ENCODE measurements at places on chromosomes 3 and 15.

- DNase-seq, result no peak
Observed at GRCh38 chr3:110419096-110419495, 652.5 kb upstream of the NECTIN3 start.

DNA sequence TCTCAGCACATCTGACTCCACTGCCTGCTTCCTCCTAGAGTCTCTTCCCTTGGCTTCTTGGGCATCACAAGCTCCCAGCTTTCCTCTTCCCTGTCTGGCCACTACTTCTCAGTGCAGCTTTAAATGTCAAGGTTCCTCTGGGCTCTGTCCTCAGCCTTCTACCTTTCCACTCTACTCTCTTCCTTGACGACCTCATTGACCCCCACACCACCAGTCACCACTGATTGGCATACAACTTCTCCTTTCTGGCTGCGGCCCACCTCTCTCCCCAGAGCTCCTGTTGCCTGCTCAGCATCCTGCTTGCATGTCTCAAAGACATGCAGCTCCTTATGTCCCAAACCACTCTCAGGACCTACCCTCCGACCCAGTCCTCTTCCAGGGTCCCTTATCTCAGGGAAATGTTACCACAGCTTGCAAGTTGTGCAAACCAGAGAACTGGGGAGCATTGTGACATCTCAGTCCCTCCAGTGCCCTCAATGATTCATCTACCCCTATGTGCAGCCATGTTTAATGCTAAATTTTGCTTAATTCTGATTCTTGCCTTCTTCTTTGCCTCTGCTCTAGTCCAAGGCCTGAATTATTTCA, 49.9 kb downstream of the TRPM1 start:
- no peak for DNase-seq

GRCh38 chr15:66884115-66884622, 181.2 kb upstream of the SMAD3 start:
- DNase-seq, result no peak

GRCh38 chr3:145286937-145287336, 874.0 kb downstream of the PLOD2 start:
- DNase-seq, result no peak

DNA sequence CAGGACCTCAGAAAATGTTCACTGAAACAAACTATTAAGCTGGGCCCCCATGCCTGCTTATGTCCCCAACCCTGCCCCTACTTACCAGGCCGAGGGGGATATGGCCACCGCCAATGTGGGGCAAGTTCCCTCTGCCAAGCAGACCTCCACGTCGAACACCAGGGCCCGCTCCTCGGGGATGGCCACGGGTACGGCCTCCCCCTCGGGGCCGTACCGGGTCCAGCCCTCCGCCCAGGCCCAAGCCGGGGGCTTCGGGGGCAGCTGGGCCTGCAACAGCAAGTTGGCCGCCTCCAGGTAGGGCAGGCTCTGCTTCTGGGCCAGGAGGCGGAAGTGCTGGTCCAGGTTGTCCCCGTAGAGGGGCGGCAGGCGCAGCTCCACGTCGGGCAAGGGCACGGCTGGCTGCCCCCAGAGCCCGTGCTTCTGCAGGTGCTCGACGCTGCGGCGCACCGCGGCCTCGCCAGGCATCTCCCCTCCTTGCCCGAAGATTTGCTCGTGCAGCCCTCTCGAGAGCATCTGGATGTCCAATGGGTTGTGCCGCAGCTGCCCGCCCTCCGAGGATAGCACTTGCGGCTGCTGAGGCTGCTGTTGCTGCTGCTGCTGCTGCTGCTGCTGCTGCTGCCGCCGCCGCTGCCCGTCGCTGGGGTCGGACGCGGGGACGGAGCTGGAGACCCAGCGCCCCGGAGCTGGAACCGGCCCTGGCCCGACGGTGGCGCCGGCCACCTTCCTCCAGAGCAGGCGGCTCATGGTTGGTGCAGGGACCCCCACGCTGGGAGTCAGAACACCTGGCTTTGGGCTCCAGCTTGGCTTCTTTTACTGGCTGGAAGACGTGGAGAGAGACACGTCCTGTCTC, 1.4 kb downstream of the POLG start:
- DNase-seq, result no peak

DNA sequence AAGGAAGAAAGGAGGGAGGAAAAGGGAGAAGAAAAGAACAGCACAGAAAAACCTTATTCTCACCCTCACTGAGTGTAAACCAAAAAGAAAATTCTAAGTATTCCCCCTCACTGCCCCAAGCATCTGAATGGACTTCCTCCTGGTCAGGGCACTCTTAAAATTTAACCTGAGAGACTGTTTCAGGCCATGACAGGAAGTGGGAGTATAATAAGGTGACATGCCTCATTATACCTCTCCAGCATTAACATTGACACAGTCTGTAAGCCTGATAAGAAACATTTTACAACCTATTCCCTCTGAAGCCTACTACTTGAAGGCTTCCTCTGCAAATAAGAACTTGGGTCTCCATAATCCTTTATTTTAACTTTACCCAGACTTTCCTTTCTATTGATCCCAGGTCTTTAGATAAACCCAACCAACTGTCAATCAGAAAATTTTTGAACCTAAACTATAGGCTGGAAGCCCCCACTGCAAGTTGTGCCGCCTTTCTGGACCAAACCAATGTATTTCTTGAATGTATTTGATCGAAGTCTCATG, 41.7 kb downstream of the SLCO2A1 start:
- no peak for DNase-seq

DNA sequence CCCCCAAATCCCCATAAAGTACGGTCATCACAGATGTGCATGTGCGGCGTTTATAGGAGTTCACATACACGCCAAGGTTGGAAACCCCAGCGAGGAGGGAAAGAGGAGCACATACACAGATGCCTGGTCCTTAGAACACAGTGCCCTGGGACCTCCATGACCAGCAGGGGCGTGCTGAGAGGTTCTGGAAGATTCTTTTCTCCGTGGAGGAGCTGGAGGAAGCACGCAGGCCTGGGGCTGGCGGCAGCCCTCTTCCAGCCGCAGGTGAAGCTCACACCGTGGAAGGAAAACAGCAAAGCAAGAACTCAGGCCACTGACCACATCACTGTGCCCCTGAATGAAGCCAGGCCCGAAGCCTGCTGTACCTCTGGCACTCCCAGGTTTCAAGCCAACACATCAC, 61.0 kb upstream of the SEC61A1 start:
- DNase-seq, result no peak

DNA sequence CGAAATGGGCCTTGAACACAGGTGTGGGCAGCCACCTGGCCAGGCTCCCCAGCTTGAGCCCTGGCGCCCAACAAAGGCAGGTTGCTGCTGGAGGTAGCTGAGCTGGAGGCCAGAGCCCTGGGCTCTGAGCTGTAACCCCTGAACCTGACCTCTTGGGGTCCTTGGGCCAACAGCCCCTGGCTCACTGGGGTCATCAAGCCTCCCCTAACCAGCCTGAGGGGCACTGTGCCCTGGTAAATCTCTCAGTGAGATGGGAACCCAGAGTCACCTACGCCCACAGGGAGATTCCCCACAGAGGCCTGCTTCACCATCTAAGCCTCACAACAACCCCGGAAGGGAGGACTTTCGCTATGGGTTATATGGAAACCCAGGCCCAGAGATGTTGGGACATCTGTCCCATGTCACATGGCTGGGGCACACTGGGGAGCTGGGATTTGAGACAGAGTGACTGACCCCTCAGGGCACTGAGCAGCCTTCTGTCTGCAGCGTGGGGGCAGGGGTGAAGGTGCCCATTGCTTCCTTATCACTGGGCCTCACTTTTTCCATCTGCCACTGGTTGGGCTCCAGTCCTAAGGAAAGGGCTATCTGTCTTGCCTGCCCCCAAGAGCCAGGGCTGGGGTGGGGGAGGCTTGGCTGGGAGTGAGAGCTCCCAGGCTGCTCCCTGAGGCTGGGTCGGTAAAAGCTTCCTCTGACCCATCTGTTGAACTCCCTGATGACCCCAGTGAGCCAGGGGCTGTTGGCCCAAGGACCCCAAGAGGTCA, 59.1 kb downstream of the IQSEC1 start:
- DNase-seq, result no peak

GRCh38 chr3:15403495-15403894, 23.8 kb downstream of the METTL6 start:
- peak; percentile 72 for DNase-seq

GRCh38 chr3:60086811-60087210, 1037.0 kb upstream of the CFAP20DC start:
- DNase-seq, result no peak

- no peak for DNase-seq
Observed at GRCh38 chr15:60035344-60035743, 31.2 kb downstream of the FOXB1 start.

GRCh38 chr3:151156618-151157216, 46.3 kb downstream of the GPR171 start:
- DNase-seq, result no peak

DNA sequence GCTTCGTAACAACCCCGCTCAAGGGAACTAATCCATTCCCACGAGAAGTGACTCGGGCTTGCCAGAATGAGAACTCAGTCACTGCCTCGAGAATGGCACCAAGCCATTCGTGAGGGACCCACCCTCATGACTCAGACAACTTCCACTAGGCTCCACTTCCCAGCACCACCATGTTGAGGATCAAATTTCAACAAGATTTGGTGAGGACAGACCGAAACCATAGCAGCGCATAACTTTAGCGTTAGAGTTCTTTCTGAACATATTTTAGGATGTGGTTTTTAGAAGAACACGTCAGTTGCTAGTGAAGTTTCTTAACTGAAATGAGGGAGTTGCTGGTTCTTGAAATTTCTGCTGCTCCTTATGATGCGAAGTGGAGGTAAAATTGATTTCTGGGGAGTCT, 13.5 kb downstream of the PTPRG start:
- peak; percentile 49 for DNase-seq

GRCh38 chr3:46065294-46065705, 38.0 kb upstream of the XCR1 start:
- no peak for DNase-seq

- no peak for DNase-seq
Observed at GRCh38 chr3:35946121-35946853, 307.0 kb downstream of the ARPP21 start.

DNA sequence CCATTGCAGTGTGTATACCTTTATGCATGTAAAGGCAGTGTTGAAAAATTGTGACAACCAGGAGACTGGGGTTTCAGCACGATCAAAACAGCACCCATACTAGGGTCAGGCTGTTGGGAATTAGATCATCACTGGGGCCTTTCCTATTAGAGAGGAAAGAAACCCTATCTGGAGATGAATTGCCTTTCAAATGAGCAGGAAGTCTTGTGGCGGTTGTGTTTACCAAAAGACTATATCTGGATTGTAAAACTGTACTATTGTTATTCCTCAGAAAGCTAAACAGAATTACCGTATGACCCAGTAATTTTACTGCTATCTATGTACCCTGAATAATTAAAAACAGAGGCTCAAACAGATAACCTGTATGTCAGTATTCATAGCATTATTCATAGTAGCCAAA, 10.1 kb downstream of the UBE2E1 start:
- no peak for DNase-seq

DNA sequence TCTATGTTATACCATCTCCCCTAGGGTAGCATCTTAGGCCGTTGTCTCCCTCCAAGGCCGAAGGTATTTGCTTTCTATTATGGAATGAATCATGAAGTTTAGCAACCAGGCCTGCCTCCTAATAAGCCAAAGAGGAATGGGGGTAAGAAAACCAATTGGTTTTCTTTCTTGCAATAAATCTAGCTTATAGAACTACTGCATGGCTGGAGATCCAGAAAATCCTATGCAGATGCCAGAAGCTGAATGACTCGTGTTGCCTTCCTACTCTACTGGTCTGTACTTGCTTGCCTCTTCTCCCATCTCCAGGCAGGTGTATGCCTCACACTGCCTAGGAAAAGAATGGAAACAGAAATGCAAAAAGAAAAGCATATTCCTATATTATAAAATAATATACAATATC, 31.1 kb upstream of the IL16 start:
- no peak for DNase-seq

DNA sequence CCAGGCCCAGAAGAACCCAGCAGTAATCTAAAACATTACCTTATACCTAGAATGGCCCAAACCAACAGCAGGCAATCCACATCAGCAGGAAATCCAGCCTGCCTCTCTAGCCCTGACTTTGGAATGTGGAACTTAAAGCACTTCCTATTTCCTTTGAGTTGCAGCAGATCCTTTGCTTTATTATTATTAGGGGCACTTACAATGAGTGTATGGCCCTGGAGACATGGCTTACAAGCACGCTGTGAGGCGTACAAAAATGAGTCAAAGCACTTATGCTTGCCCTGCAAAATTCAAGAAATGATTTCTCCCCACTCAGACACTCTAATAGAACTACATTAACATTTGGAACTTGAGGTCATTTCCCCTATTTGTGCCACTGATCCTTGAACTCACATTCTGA, 9.5 kb upstream of the KNSTRN start:
- DNase-seq, result no peak

DNA sequence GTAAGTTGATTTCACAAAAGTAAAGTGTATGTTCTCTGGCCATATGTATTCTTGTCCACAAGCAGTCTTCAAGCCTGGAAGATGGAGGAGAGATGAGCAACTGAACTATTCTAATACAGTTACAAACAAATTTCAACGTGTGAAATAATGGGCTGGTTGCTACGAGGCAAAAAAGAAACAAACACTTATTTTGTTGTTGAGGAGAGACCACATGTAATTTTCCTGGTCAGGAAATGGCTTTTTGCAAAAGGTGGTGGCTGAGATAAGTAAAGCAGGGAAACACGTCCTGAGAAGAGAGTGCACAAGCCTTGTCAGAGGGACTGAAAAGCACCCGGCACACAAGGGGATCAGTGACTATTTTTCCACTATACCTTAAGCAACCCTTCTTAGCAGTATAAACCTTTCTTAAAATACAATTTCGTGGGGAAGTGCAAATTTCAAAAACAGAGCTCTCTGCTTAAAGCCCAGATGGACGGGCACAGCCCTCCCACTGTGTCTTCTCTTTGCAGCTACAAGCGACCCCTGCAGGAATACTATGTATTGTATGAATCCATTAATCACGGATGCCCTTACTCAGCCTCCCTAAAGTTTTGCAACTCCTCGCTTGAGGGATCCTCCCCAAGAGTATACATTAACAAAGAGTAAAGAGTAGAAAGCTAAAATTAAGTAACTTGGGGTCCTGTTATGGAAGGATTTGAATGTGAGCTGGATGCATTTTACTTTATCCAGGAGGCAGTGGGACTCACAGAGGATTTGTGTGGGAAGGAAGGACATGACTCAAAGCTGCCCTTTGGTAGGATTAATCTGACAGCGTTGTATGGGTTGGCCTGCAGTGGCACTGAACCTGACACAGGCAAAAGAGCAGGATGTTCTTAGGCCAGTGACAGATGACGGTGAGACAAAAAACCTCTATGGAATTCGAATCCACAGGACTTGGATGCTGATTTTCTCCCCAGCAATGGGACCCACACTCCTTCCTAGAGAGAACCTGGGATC, 253.7 kb downstream of the IL5RA start:
- DNase-seq, result no peak

DNA sequence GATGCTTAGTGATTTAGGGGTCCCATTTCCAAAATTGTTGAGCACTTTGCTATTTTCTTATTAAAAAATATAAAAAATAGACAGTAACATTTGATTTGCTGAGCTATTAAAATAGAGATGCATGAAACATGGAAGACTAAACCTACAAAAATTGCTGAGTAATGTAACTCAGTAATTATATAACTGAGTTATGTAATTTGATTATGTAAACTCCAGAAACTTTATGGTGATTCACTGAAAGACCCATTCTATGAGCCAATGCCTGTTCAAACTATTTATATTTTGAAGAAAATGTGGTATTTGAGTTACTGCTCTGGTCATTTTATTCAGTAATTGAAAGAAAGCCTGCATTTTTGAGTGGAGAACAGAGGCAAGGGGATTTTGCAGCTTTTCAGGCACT, 1221.5 kb upstream of the ALCAM start:
- no peak for DNase-seq

All from right hindlimb (tissue), 1 donor.